ENCODE measurements at places on chromosomes 1 and 21.
A peak's percentile ranks its signal among the peaks of the same experiment; 100 is the strongest.

- no peak for ATAC-seq
These were observed 445.7 kb downstream of the AMY1C start for GRCh38 chr1:104195395-104195794.

GRCh38 chr1:237139732-237140131 lies 97.7 kb downstream of the RYR2 start:
- no peak for ATAC-seq

DNA sequence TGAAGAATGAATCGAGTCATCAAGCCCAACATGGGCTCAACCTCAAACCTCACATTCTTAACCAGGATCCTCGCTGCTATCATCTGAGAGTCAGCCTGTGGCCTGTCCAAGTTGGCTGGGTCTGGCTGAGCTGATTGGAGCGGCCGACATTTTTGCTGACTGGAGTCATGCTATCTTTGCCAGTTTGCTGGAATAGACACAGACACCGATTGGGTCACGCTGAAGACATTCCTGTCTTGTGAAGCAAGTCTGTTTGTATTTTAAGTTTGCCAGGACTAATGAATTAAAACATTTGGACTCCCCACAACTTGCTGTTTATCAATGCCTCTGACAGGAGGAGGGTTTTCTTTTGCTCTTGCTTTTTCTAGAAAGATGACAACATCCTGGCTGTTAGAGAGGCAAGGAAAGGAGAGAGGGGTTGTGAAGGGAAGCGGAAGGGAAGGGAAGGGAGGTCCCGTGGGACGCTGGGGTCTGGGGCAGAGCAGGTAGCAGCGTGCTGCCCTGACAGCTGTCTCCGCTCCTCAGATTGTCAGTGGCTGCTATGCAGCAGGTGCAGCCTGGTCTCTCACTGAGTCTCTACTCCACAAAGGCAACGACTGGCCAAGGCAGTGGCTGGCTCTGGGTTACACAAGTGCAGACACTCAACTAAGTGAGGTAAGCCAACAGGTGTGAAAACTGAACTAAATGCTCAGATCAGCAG lies at the start of gene MAP3K7CL:
TSS of gene MAP3K7CL (plus strand) at position 375 of the 700 bp plus-strand sequence. CDS start 2,701 bp downstream, outside the sequence.
- peak; percentile 20 for ATAC-seq

DNA sequence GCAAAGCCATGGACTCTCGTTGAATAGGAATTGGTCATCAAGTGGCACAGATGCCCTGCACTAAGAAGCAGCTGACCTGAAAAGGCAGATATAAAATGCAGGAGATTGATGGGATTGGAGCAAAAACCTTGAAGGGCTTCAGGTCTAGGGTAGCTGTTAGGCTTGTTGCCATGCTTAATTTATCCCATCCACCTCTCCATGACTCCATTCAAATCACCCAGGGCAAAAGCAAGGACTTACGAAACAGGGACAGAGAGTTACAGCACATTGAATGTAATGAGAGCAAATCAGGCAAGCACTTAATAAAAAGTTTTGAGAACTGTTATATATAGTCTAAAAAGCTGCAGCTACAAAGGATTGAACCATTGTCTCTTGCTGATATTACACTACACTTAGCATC lies 298.2 kb upstream of the ESRRG start:
- ATAC-seq, result no peak

DNA sequence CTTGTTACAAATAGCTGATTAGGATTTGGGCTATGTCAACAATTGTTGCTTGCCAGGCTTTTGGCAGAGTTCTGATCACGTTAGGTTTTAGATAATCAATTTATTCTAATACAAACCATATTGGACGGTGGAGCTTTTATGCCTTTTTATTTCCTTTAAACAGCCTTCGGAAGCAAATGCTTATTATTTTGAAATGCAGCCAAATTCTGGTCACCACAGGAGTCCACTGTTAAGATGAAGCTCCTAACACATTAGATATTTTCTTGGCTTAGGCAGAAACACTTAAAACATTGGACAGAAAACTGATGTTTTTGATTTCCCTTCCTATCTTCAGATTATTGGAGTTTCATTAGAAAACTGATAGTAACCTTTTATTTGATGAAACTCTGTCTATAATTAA lies 82.9 kb downstream of the CENPF start:
- no peak for ATAC-seq

DNA sequence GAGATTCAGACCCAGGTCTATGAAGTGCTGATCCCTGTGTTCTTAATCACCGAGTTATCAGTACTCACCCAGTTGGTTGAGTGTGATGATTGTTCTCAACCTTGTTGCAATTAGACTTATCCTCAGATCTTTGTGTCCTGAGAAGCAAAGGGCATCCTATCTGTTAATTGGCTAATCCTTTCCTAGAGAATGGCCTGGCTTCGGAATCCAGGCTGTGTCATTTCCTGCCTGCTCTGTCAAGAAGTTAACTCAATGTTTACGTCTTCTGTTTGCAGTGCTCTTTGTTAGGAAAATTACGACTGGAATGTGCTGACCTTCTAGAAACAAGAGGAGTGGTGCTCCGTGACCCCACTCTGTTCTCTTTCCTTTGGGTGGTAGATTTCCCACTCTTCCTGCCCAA lies 14.7 kb downstream of the GAS5 start:
- ATAC-seq, result no peak

DNA sequence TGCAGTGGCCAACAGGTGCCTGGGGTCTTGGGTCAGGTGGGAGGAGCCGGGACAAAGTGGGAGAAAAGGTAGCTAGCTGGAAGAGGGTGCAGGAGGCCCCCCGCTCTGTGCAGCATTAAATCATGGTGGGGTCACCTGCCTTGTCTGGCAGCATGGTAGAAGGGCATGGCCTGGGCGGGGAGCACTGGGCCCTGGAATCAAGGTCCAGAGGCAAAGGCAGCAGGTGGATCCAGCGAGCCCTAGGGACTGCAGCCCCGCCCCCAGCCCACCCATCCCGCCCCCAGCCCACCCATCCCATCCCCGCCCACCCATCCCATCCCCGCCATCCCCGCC lies 16.7 kb upstream of the TTLL10 start:
- no peak for ATAC-seq

- no peak for ATAC-seq
These were observed 271.8 kb downstream of the HLX start for GRCh38 chr1:221150996-221151395.

GRCh38 chr1:15411593-15412137 lies 2.0 kb downstream of the EFHD2 start:
- peak; percentile 9 for ATAC-seq

DNA sequence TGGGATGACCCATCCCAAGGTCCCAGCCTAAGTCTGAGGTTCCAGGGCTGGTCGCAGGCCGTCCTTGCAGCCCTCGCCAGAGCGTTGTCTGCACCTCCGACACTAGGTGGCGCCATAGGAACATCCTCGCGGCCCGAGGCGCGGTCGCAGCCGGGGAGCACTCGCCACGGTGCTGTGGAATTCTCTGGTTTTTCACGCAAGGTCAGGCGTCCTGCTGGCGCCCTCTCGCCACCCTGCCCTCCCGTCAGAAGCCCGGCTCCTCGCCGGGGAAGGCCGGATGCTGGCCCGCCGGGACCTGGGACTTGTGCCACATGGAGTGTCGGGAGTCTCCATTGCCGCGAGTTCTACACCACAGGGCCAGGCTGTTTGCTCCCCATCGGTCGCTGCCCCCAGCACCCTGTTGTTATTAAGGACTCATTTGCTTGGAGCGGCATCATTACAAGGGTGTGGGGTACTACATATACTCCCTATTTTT lies 196.8 kb upstream of the LMO4 start:
- peak; percentile 89 for ATAC-seq

DNA sequence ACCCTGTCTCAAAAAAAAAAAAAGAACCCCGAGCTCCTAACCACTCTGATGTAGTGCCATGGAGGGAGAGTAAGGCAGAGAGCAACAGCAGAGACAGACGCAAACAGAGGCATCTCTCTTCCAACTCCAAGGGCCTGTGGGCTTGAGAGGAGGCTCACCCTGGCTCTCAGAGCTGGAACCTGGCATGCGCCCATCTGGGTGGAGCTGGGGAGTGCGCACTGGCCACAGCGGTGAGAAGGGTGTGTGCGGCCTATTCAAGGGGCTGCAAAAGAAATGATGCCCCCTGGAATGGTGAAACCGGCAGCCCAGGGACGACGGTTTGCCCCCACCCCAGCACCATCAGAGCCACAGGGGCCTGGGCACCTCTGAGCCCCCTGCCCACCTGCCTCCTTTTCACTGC lies 17.6 kb downstream of the COL8A2 start:
- ATAC-seq, result peak; percentile 16

GRCh38 chr1:146051452-146051851 lies 29.9 kb upstream of the HJV start:
- ATAC-seq, result peak; percentile 48

GRCh38 chr1:154626456-154627256 lies 18.7 kb upstream of the ADAR start:
- peak; percentile 6 for ATAC-seq

GRCh38 chr1:28241638-28242241 lies 5.8 kb downstream of the ATP5IF1 start:
- ATAC-seq, result peak; percentile 74

- ATAC-seq, result no peak
These were observed 1563.6 kb upstream of the PRMT6 start for GRCh38 chr1:105492921-105493320.

DNA sequence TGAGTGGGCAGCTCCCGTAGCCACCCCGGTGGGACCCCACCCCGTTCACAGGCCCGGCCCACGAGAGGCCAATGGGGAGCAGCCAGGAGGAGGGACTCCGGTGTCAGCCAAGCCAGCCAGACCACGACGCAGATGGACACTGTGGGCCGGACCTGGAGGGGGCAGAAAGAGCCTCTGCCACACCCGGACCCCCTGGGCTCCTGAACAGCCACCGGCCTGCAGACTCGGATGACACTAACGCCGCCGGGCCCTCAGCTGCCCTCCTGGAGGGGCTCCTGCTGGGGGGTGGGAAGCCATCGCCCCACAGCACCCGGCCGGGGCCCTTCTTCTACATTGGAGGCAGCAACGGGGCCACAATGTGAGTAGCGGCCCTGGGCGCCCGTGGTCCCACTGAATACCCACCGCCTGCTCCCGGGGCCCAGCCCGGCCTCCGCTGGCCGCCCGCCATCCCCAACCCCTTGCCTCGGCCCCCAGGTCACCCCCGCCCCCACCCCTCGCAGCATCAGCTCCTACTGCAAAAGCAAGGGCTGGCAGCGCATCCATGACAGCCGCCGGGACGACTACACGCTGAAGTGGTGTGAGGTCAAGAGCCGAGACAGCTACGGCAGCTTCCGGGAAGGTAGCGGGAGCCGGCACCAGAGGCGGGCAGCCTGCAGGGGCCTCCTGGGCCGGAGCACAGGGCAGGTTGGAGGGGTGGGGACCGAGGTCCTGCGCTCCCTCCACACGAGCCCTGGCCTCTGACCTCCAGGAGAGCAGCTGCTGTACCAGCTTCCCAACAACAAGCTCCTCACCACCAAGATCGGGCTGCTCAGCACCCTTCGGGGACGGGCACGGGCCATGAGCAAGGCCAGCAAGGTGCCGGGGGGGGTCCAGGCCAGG lies 6.5 kb downstream of the TTLL10 start:
- no peak for ATAC-seq

DNA sequence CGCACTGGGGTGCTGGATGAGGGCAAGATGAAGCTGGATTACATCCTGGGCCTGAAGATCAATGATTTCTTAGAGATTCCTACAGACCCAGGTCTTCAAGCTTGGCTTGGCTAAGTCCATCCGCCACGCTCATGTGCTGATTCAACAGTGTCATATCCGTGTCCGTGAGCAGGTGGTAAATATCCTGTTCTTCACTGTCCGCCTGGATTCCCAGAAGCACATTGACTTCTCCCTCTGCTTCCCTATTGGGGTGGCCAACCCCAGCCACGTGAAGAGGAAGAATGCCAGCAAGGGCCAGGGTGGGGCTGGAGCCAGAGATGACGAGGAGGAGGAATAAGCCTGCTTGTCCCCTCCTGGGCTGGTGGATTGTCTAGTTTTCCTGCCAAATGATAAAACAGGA lies 2.2 kb upstream of the CBR3 start:
- peak; percentile 25 for ATAC-seq

DNA sequence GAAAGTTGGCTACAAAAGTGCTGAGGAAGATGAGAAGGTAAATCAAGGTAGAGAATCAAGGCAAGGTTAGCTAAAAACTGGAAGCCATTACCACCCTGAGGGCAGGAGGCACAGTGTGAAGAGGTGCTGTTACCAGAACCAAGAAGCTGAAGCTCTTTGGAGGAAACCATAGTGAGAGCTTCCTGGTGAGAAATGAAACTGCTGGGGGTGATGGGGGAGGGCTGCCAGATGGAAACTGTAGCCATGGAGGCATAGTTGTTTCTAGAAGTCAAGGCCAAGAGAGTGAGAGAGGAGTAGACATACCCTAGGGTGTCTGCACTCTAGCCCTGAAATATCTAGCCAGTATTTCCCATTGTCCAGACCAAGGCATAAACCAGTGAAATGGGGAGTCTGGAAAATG lies 28.7 kb downstream of the IFI44 start:
- no peak for ATAC-seq

- peak; percentile 44 for ATAC-seq
These were observed 5.2 kb downstream of the FNDC10 start for GRCh38 chr1:1594602-1595260.

- ATAC-seq, result no peak
These were observed 50.9 kb downstream of the PIGK start for GRCh38 chr1:77168358-77168757.

- ATAC-seq, result peak; percentile 73
These were observed 9.1 kb downstream of the LMNA start for GRCh38 chr1:156123356-156124196.

- no peak for ATAC-seq
These were observed 64.6 kb downstream of the WNT9A start for GRCh38 chr1:227883073-227883520.

DNA sequence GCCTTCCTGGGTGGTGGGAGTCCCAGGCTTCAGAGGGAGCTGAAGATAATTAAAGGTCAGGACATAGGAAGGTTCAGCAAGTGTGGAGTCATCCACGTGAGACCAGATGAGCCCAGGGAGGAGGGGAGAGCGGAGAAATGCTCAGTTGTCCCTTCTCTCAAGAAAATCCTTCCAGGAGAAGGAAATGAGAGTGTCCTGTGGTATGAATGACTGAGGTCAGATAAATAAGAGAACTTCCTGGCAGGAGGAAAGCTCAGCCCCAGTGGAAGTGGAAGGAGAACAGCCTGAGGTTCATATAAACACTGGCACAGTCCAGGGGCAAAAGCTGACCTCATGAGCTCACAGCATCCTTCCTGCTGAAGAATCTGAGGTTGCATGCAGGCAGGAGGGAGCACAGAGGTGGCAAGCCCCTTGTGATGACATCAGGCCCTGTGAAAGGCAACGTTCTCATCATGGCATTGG lies 97.6 kb downstream of the NAV1 start:
- no peak for ATAC-seq

Measured in esophagus mucosa (tissue), 1 donor.